ENCODE measurements at places on chromosomes 11 and 22.

- no peak for DNase-seq
Measured at GRCh38 chr11:90766121-90766520, 543.3 kb upstream of the CHORDC1 start.

DNA sequence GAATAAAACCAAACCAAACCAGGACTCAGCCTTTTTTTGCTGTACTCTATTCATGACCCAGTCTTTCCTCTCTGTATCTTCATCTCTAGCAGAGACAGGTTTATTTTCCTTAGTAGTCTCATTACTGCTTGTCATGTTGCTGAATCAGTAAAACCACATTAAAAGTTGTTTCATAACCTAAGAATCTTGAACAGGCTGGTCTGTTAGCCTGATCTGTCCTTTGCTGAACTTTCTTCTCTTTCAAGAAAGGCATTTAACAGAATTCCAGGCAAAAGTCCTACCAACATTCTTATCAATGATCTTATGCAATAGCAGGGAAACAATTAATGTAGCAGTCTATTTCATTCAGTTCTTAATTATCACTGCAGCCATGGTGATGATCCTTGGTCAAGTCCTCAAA is 197.7 kb downstream of the CASP12 start:
- no peak for DNase-seq

GRCh38 chr11:91230647-91231046 is 994.0 kb upstream of the FAT3 start:
- DNase-seq: no peak

- no peak for DNase-seq
Measured at GRCh38 chr11:122189229-122189628, 73.2 kb upstream of the BLID start.

DNA sequence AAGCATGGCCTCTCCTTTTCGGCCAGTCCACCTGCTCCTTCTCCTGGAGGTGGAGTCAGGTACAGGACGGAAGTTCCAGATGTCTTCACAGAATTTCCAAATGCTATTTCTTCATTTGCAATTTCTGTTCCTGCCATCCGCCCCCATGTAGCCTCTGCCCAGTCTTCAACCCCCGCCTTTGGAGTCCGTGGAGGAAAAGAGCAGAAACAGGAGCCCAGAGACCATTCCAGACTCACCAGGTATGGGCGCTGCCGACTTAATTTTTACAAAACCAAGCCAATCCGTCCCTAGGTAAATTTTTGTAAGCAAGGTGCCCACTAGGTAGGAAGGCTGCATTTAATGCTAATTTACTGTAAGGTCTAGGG is 28.9 kb downstream of the RELT start:
- no peak for DNase-seq

- no peak for DNase-seq
Measured at GRCh38 chr22:36386900-36387708, 663 bp downstream of the MYH9 start.

- DNase-seq: no peak
Measured at GRCh38 chr11:117573326-117573725, 223.7 kb downstream of the DSCAML1 start.

DNA sequence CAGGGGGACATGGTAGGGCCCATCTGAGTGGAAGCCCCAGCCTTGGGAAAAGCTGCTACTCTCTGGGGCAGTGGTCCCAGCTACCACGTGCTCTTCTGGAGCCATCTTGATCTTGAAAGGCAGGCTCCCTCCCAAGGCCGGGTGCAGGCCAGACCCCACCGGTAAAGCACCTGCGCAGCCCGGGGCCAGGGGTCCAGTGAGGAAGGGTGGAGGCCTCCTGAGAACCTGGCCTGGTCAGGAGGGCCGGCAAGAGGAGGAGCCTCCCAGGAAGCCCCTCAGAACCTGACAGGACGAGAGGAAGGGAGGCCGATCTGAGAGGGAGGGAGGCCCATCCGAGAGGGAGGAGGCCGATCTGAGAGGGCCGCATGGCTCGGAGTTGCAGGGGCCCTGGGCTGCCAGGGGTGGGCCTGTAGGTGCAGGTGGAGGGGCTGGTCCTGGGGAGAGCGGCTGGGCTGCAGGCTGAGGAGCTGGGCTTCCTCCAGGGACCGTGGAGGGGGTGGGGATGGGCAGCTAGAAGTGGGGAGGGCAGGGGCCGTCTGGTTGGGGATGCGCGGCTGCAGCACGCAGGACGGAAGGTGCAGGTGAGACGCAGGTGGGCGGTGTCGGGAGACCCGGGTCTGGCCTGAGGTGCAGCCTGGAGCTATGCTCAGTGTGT is 529 bp downstream of the GRAMD4 start:
- no peak for DNase-seq

DNA sequence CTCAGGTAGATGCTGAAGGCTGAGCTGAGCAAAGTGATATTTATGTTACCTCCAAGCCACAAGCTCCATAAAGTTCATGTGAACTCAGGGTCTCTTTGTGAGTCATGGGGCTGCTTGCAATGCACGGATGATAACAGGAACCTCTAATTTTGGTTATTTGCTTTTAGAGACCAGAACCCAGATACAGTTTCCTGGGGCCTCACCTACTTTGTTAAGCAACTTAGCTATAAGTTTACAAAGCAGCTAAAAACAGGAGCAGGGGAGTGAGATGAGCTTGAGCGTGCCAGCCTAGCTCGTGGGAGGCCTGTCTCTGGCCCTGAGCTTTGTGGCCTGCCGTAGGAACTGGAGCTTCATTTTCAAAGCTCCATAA is 29.2 kb downstream of the SREBF2 start:
- no peak for DNase-seq
